ENCODE measurements at places on chromosomes 1 and 21.

- DNase-seq = no peak
These were observed 120.7 kb downstream of the TM2D1 start for GRCh38 chr1:61604261-61604660.

DNA sequence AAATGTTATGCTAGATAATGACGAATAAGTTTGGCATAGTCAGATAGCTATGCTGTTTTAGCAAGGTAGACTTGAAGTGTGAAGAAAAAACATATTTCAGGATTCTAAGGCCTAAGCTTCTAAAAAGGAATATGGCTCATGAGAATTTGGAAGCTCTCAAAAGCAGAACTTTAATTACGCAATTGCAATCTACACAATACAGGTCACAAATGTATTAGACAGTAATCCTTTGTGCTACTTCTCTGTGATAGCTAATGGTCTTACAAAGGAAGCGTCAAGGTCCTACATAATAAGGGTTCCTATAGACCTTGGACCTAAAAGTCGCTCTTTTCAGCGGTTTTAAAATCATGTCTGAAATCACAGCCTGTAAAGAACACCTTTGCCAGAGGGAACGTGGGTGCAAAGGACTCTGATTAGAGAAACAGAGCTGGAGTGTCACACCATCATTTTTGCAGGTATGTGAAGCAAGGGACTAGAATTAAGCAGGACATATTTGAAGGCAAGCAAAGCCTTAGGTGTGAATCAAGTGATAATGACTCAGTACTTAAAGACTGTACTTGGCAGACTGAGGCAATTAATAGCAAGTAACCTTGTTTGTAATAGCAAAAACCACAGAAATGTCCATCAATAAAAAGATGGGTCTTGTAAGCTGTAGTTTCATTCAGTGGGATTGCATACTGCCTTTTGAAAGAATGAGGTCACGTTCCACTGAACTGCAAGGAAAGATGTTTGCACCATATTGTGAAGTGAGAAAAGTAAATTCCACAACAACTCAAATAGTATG lies 420.2 kb downstream of the KCTD3 start:
- DNase-seq = no peak

DNA sequence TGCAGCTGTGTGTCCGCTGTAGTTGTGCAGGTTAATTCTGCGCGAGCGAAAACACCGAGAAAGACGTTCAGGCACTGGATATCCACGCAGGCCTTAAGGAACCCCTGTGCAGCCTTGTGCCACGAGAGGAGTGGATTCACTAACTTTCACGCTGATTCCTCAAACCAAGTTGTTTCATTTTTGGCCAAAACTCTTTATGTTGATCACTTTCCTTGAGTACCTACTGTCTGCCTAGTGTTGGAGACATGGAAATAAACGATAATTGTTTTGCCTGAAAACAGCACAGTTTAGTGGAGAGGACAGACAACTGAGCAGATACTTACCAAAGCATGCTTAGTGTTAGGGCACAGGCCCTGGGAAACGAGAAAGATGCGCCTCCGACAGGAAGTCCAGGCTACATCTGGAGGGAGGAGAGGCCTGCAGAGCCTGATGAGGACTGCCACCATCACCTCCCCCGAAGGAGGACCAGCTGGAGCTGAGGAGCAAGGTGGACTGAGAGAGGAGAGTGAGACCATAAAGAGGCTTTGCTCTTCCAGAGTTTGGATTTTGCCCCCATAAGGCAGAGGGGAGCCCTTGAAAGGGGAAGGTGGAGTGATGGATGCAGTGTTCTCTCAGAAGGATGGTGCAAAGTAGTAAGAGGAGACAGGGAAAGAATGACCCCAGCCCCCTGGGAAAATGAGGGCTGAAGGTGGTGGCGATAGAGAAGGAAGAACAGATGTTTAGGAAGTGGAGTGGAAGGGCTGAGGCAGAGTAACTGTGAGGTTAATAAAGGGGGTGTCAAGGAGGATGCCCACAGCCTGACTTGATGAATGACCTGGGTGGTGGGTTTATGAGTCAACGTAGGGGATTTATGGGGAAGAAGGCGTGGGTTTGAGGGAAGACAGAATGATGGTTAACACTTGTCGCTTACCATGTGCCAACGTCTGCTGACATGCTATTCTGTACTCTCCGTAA lies 956 bp upstream of the SCAF4 start:
- no peak for DNase-seq

DNA sequence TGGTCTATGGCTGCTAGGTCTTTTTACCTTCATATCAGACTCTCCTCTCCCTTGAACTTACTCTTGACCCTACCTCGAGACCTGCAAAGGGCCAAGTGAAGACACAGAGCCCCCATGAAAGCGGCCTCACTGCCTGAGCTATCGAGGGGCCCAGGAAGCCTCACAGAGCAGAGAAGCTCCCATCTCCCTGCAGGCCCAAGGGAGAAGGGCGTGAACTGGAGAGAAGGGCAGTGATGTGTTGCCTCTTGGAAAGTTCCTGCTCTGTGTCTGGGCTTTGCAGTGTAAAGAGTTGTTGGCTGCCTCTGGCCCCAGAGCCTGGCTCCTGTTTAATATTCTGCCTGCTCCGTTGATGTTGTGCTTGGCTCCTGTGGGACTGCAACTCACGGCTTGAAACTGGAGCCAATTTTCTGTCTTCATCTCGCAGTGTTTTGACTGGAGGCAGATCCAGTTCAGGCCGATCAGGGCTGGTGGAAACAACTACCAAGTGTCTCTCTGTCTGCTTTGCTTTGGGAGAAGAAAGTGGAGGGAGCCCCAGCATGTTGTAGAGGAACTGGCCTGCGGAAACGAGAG lies 4.3 kb downstream of the SERTAD4 start:
- peak; percentile 73 for DNase-seq

DNA sequence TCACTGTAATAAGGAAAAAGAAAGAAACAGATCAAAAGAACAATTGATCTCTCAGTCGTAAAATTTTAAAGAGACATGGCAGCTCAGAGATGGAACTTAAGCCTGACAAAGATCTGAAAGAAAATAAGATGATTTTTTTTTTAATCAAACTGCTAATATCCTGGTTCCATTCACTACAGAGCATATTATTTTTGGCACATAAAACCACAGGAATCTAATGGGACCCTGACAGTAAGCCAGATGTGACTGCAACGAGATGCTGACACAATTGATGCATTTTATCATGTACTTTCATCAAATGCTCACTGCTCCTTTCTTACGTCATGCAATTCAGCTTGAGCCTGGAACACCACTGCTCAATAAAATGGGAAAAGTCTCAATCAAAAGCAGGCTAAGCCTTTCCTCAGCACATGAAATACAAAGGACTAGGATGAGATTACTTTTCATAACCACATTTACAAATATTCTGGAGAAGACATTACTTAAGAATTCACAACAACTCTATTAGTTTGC lies 16.6 kb downstream of the GPATCH2 start:
- no peak for DNase-seq

- no peak for DNase-seq
These were observed 52.7 kb downstream of the NPHP4 start for GRCh38 chr1:5939271-5940170.

DNA sequence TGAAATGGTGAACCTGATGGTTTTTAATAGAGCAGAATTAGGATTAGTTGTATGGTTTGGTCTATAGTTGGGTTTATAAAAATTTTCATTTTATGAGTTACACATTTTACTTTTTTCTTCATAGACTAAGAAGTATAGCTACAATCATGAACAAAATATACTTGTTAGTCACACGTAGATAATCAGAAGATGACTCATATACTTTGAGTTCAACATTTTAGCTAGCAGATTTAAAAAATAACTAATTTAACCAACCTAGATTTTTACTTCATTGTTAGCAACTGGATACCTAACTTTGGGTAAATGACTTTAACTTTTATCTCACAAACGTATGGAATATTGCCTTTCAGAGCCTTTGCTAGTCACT lies 27.9 kb downstream of the MORC3 start:
- no peak for DNase-seq

GRCh38 chr1:99661780-99662179 lies 15.9 kb downstream of the PALMD start:
- DNase-seq = no peak

GRCh38 chr1:202531472-202531811 lies 178.8 kb downstream of the SYT2 start:
- DNase-seq = no peak

DNA sequence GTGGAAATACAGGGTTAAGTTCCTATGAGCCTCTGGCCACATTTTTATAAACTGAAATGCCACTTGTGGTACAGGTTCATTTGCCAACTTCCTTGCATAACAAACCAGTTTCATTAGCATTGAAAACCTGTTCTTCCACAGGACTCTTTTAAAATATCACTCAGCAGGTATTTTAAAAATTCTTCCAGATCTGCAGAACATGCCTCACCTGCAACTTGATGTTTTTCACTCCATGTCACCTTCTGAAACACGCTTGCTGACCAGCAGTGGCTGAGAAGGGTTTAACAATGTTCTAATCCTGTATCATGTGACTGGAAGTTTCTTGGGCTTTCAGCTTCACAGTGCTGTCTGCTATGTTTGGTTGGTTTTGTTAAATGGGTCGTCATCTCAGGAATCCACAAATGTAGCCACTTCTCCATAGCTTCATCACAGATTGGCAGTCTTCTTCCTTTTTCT lies 17.6 kb upstream of the CBR3 start:
- no peak for DNase-seq

- DNase-seq = no peak
These were observed 97.5 kb upstream of the LBR start for GRCh38 chr1:225525377-225525776.

DNA sequence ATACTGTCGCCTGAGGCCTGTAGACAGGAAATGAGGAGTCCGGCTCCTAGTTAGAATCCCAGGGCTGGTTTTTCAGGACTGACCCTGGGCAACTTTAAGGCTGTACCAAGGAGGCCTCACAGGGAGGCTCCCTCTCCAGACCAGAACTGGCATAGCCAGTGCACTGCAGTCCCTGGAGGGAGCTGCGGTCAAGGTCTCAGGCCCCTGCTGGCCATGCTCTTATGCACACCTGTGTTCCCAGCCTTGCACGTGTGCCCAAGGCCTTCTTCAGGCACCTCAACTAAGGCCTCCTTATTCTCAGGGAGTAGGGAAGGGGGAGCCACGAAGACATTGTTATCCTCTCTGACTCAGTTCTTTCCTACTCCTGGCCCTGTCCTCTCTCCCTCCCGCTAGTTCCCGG lies 22.0 kb upstream of the IFNAR1 start:
- no peak for DNase-seq

DNA sequence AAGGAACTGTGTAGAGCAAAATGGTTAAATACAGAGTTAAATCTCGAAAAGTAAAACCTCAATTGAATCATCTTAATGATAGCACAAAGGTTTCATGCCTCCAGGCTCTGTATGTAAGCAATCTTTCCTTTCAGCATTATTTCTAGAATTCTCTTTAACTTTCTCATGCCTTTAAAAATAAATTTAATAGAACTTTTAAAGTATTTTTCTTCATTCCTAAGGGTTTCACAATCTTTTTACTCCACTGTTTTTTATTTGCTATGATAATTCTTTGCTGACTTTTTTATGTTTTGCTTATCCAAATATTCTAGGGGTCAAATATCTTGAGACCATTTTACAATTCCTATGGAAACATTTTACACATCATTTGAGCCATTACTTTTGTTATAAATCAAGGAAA lies 288.0 kb downstream of the BACH1 start:
- DNase-seq = no peak

DNA sequence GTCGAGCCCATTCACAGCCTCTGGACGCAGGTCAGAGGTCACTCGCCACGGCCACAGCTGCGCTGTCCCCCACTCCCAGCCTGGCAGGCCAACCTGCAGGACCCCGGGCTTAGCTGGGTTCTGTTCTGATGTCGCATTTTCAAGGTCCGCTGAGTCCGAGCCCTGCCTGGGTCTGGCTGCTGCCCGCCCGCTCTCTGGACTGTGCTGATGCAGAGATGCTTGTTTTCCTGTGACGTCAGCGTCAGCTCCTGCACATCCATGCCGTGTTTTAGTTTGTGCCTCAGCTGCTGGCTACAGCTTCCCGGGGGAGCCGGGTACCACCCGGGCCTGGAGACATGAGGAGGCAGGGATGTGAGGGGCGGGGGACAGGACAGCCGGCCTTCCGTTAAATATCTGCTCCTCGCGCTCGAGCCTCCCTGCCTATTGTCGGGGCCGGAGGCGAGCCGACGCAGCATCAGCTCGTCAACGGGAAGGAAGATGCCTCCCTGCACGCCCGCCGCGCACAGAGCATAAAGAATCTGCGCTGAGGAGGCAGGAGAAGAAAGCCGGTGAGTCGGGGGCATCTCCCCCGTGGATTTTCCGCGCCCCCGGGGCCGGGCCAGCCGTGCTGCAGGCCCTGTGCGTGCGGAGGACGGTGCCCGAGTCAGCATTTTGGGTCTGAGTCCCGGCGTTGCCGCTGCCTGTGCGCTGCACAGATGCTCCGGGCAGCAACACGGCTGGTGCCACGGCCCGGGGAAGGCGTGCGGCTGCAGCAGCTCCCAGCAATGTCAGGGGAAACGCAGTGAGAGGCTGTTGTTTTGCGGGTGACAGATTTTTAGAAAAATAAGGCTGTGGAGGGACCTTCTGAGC lies 23.4 kb downstream of the PRKCZ start:
- no peak for DNase-seq

GRCh38 chr1:248812736-248813425 lies 12.8 kb downstream of the SH3BP5L start:
- DNase-seq = no peak

- DNase-seq = peak; percentile 84
These were observed 59.1 kb downstream of the ITPKB start for GRCh38 chr1:226679853-226680516.

- peak; percentile 50 for DNase-seq
These were observed 1.5 kb upstream of the PLK3 start for GRCh38 chr1:44798481-44799365.

DNA sequence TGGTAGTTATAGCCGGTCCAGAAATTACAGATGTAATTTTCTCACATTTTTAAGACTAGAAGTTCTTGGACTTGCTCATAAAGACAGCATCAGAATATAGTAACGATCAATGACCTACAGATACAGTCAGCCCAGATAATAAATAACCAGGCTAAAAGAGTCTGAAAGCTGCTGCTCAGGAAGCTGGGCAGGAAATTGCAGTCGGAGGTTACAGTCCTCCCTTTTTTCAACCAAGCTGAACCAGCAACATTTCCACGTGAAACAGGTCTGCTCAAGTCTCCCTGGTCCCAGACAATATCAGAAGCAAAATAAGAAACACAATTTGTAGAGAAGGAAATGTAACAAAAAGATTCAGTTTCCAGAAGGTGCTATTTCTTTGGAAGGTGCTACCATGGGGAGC lies 457.4 kb downstream of the SIPA1L2 start:
- DNase-seq = no peak
